ENCODE measurements at places on chromosomes 7 and 10.

DNA sequence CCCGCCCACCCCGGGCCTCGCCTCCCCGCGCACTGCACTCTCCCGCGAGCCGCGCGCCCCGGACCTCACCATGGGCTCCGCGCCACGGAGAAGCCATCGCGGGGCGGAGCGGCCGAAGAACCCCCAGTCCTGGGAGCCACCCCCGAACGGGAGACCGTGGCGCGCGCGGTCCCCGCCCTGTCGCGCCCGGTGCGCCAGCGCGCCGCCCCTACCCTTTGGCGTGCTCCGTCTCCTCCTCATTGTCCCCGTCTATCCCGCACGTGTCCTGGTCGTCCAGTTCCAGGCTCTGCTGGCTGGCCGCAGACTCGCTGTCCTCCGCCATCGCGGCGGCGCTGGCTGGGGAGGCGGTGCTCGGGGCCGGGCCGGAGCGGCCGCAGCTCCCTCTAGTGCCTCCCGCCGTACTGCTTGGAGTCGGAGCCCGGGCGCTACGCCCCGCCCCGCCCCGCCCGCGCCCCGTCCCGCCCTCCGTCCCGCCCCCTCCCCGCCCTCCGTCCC, at the start of gene NMT2:
Gene NMT2 (minus strand): TSS at position 403 of the 495 bp plus-strand sequence. CDS start 81 bp downstream, at position 322.
- DNase-seq, result no peak

- no peak for DNase-seq
Observed at GRCh38 chr10:122559228-122559627, 1.3 kb upstream of the DMBT1 start.

GRCh38 chr7:88452646-88453045, 146.0 kb upstream of the STEAP4 start:
- DNase-seq, result no peak

DNA sequence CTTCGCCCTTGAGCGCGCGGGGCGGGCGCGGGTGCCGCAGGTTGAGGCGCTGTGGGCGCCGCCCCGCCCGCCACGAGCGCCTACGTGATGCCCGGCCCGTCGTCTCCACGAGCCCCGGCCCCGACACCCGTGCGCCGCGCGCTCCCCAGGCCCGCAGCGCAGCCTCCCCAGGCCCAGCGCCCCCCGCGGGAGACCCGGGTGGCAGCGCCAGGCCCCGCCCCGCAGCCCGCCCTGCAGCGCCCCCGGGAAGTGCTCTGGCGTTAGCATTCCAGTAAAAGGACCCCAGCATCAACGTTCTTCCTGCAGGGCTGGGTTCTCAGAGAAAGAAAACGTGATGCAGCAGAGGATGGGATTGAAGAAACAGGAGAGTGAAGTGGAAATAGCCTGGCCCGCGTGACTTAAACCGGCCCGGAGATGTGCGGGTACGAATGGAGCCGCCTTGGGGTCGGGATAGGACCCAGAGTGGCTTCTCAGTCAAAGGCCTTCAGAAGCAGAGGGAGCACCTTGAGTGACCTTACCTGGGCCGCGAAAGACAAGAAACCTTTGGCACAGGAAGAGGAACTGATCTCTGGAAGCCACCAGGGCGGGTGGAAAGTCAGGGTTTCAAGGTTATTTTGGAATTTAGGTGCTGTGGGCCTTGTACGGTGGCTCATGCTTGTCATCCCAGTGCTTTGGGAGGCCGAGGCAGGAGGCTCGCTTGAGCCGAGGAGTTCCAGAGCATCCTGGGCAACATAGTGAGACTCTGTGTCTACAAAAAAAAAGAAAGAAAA, 1.8 kb downstream of the PFKP start:
- DNase-seq, result no peak

GRCh38 chr7:3670898-3671297, 369.8 kb downstream of the SDK1 start:
- DNase-seq, result no peak

GRCh38 chr7:82241356-82241755, 202.2 kb downstream of the CACNA2D1 start:
- DNase-seq, result no peak

- no peak for DNase-seq
Observed at GRCh38 chr10:10855151-10855581, 162.5 kb upstream of the CELF2 start.

- peak; percentile 41 for DNase-seq
Observed at GRCh38 chr10:3948843-3949242, 163.8 kb upstream of the KLF6 start.

DNA sequence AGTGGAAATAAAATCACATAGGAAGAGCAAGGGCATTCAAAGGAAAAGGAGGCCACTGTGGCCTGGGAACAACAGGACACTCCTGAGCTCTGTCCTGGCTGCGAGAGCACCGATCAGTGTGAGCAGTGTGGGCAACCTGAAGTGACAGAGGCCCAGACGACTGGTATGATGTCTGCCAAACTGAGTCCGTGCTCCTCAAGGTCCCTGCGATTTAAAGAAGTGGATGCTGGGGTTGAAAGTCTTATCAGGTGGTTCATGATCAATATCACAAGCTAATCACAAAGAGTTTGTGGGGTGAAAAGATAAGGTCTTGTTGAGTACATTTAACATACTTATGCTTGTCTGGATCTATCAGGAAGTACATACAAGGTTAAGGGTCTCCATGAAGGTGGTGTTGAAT, 176.5 kb downstream of the ZNF438 start:
- DNase-seq, result no peak

GRCh38 chr10:102185811-102186527, 33.8 kb downstream of the NOLC1 start:
- DNase-seq, result no peak

- DNase-seq, result no peak
Observed at GRCh38 chr7:129741743-129742213, 130.3 kb downstream of the NRF1 start.

- no peak for DNase-seq
Observed at GRCh38 chr7:98200364-98200763, 10.9 kb upstream of the BHLHA15 start.

GRCh38 chr7:56079450-56080185, 13.1 kb downstream of the PHKG1 start:
- DNase-seq, result no peak

- no peak for DNase-seq
Observed at GRCh38 chr7:7110706-7111105, 71.6 kb upstream of the C1GALT1 start.

GRCh38 chr10:73529089-73529832, 33.4 kb upstream of the PPP3CB start:
- DNase-seq, result peak; percentile 2

DNA sequence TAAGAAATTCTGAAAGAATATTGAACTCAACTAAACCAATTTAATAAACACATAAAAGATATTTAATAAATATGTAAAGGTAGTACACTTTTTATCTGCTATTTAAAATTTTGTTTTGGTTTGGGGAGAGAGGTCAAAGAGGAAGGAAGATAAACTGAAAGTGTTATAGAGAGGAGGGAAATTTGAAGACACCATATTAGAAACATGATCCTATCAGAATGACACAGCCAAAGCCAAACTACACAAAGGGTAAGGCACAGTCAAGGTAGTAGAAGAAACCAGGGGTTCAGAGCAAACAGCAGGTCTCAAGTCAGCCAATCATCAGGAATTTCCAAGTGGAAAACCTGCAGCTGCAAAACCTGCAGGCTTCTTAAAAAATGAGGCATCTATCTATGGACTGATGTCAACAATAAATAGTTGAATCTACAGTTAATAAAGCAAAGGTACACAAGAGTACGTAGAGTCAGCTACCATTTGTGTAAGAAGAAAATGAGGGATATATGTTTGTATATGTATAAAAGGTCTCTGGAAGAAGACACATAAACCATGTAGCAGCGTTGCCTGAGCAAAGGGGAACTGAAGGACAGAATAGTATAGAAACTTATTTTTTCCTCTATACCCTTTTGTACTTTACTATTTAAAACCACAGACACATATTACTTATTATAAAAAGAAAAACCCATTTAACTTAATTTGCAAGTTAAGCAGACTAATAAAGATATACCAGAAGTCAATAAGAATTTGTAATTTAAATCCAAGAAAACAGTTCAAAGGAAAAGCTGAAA, 10.0 kb downstream of the ZNF800 start:
- DNase-seq, result no peak

Measured in stimulated activated CD8-positive, alpha-beta memory T cell treated with anti-CD3 and anti-CD28 coated beads, Interleukin-7, amount 100 ng/mL, for 1 hour (primary cell).